Large intestine (tissue), 12 donors: ENCODE measurements at places on chromosomes 2 and 18.

- H3K36me3 ChIP-seq = no peaks in the 10 kb centered on the region
- peaks cover 5% of the 10 kb centered on the region for H3K4me1 ChIP-seq
- no peak overlapping the region for H3K27ac ChIP-seq
- no peak overlapping the region for H3K4me3 ChIP-seq
These were observed 115.8 kb downstream of the PIGN start for GRCh38 chr18:62071071-62071470.

- H3K36me3 ChIP-seq = no peaks in the 10 kb centered on the region
- no peaks in the 10 kb centered on the region for H3K4me1 ChIP-seq
- no peaks in the 10 kb centered on the region for H3K27me3 ChIP-seq
- H3K4me3 ChIP-seq = no peak overlapping the region
These were observed 1344.4 kb upstream of the CELF4 start for GRCh38 chr18:38909972-38910371.

GRCh38 chr2:166171216-166171615 is 43.4 kb upstream of the SCN1A start:
- H3K36me3 ChIP-seq = no peaks in the 10 kb centered on the region
- no peaks in the 10 kb centered on the region for H3K27me3 ChIP-seq
- no peaks in the 10 kb centered on the region for H3K4me1 ChIP-seq
- no peak overlapping the region for H3K4me3 ChIP-seq

- no peaks in the 10 kb centered on the region for H3K27me3 ChIP-seq
- no peaks in the 10 kb centered on the region for H3K36me3 ChIP-seq
- H3K27ac ChIP-seq = no peak overlapping the region
- peaks cover 6% of the 10 kb centered on the region for H3K4me1 ChIP-seq
These were observed 54.7 kb upstream of the HAAO start for GRCh38 chr2:42846932-42847595.

- no peaks in the 10 kb centered on the region for H3K36me3 ChIP-seq
- H3K27me3 ChIP-seq = peaks cover 29% of the 10 kb centered on the region
- no peak within 1 kb of the TSS for H3K27ac ChIP-seq
These were observed at the start of gene CDH7 for GRCh38 chr18:65750389-65751154. CDH7 (plus strand) TSS chr18:65751012; CDS start chr18:65762843, 11,831 bp downstream.

DNA sequence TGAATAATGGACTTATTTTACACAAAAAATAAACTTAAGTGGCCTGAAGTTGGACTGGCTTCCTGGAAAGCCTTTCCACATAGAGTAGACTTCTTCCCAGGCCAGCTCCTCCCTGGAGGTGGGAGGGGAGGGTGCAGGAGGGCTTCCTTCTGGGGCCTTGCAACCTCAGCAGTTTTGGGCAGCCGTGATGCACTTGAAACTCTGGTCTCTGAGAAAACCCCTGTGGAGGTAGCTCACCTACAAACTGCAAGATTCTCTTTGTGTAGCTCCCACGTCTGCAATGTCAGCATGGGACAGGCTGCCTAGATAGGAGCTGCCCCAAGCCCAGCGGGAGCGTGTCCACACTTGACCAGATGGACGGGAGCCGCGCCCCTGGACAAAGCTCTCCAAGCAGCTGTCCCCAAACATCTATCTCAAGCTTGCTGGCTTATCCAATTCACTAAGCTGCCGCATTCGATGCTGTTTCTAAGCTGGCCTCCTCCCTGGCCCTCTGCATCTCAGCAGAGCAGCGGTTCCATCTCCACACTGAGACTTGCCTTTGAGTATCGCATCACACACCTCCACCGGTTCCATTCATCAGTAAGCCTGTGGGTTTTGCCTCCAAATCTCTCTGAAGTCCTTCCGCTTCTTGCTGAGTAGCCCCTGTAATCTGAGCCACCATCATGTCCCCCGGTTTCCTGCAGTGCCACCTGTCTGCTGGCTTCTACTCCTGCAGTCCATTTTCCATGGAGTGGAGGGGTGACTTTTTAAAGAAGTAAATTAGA is 1.6 kb upstream of the LPIN1 start:
- H3K4me1 ChIP-seq = peaks cover 32% of the 10 kb centered on the region
- no peak overlapping the region for H3K4me3 ChIP-seq
- peak overlapping the region; percentile 70 for H3K27ac ChIP-seq
- no peaks in the 10 kb centered on the region for H3K27me3 ChIP-seq

DNA sequence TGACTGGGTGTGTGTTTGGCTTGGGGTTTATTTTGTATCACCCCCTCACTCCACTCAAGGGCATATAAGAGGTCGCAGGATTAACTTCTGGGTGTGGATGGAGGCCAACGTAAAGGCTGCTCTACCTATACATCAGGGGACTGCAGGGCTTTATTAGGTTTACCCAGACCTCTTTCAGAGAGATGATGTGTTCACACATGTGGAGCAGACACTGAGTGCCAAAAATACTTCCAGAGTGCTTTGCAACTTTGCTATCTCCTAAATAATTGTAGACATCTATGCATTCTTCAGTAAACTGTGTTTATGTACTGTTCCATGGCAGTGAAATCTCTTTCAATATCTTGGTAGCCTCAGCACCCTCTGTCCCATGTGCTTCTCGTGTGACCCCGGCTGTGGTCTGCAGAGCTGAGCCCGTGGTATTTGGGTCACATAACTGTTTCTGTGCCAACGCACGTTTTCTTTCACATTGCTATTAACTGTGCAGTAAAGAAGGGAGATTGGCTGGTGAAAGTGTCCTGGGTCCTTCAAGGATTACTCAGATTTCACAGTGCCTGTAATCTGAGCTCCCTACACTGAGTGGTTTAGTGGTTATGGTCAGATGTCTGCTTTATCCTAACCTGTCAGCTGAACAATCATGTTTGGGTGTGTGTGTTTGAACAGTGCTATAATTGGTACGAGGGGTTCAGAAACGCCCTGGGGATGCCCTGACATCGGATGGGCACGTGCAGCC is 208.1 kb downstream of the VAPA start:
- no peaks in the 10 kb centered on the region for H3K27me3 ChIP-seq
- peak; percentile 29 for DNase-seq
- H3K36me3 ChIP-seq = no peaks in the 10 kb centered on the region
- H3K4me3 ChIP-seq = no peak overlapping the region
- no peak overlapping the region for H3K27ac ChIP-seq
- H3K4me1 ChIP-seq = no peaks in the 10 kb centered on the region

DNA sequence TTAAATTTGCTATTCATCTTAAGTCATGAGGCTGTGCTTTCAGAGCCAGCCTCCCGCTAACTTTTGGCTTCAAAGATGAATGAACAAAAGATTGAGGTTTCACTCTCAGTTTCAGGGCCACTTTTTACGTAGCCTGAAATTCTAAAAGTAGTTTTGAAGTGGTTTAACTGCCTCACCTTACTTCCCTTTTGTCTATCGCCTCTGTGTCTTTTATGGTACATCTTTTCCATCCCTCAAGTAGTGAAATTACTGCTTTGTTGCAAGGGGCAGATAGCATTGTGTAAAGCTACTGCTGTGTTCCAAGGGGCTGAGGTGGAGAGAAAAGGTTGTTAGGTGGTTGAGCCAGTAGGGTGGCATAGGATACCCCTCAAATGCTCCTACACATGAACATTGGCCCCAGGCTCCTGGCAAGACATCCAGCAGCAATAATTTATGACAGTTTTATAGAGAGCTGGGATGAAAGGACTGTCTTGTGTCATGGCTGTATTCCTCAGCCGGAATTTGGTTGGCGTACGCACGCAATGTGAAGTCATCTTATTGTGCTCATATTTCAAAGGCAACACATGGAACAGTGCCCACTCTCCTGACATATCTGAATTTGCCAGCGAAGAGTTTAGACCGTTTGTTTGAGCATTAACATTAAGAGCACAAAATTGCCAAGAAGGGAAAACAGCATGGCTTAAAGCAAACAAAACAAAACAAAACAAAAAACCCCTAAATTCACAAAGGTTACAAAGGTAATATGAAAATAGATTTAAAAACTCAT is 32.2 kb downstream of the QPCT start:
- no peak overlapping the region for H3K4me3 ChIP-seq
- H3K36me3 ChIP-seq = no peaks in the 10 kb centered on the region
- no peaks in the 10 kb centered on the region for H3K27me3 ChIP-seq

DNA sequence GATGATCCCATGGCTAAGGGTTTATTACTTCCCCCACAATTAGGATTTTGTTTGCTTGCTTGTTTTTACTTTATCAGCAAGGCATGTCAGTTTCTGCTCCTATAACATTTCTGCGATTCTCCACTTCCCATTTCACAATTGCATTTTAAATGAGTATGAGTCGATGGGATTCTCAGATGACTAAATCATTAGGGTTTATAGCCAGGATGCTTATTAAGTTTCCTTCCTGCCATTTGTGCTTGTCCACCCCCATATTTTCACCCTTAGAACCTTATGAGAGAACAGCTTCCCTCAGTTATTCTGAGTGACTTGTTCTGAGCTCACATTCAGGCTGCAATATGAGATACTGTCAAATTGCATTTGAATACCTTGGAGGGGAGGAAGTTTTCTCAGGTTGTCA is 37.9 kb upstream of the C1GALT1C1L start:
- no peak for DNase-seq
- no peaks in the 10 kb centered on the region for H3K36me3 ChIP-seq
- no peak overlapping the region for H3K27ac ChIP-seq
- H3K4me1 ChIP-seq = no peaks in the 10 kb centered on the region

DNA sequence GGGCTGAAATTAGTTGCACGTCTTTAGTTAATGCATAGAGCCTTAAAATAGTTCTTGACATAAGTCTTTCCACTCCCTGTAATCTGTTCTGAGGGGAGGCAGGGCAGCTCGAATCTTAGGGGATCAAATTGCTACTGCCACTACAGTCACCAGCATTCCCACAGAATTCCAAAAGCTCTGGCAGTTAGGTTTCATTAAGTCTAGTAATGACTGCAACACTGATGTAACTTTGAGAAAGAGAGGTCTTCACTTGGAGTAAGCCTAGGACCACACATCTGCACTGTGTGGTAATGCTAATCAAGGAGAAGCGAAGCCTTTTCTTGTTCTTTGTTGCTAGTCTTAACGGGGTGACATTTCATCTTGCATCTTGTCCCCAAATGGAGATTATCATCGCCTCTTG is 19.3 kb upstream of the NCK2 start:
- no peaks in the 10 kb centered on the region for H3K27me3 ChIP-seq
- peaks cover under 1% of the 10 kb centered on the region for H3K4me1 ChIP-seq
- H3K27ac ChIP-seq = no peak overlapping the region
- no peak for DNase-seq
- no peaks in the 10 kb centered on the region for H3K36me3 ChIP-seq

DNA sequence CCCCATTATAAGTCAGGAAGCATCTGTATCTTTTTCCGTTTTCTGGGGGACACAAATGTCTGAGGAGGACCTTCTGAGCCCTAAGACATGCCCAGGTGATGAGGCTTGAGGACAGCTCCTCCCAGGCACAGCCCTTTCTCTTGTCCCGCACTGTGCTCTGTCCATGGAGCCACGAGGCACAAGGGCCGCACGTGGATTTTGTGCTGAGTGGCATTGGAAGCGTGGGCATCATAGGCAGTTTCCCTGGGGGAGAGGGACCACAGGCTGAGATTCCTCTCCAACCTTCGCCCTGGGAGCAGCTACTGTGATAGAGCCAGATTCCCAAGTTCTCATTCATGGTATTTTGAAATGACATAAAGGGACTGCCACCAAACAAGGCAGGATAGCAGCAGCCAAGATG is 139.9 kb downstream of the SH3RF3 start:
- peaks cover 7% of the 10 kb centered on the region for H3K4me1 ChIP-seq
- H3K36me3 ChIP-seq = no peaks in the 10 kb centered on the region
- DNase-seq = no peak
- no peak overlapping the region for H3K4me3 ChIP-seq

GRCh38 chr2:160075171-160075570 is 12.8 kb upstream of the PLA2R1 start:
- no peaks in the 10 kb centered on the region for H3K27me3 ChIP-seq
- H3K4me3 ChIP-seq = no peak overlapping the region
- no peak for DNase-seq

DNA sequence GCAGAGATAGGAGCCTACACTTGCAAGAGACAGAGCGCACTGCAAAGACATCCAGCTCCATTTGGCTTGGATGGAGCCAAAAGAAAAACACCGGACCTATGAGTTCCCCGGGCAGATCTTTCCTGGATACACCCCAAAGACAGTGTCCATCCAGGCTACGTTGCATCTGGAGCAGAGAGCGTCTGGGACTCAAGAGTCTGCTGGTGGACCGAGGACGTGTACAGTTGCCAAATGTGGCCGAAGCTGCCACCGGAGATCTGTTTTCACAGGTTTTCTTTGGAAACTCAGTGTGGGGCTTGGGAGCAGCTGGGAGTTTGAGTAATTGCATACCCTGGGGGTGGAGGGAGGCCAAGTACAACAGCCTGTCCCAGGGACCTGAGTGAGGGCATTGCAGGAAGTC is 192.3 kb upstream of the OSR1 start:
- no peak overlapping the region for H3K4me3 ChIP-seq
- H3K27ac ChIP-seq = no peak overlapping the region
- H3K27me3 ChIP-seq = no peaks in the 10 kb centered on the region
- DNase-seq = no peak
- H3K36me3 ChIP-seq = no peaks in the 10 kb centered on the region
- no peaks in the 10 kb centered on the region for H3K4me1 ChIP-seq

DNA sequence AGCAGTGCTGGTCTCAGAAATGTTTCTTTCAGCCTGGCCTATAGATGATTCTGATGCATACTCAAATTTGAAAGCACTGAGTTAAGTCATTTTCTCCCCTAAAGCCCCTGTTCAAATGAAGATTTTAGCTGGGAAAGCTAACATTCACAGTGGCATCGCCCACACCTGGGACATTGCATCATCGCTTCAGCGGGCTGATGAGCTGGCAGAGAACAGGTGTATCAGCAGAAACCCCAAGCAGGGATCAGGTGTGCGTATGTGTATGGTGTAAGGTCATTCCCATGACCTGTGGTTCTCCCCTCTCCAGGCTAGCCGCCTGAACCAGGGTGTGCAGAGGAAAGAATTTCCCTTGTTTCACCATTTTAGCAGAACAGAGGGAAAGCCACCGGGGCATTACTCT is 56.3 kb downstream of the EPAS1 start:
- H3K4me3 ChIP-seq = no peak overlapping the region
- peaks cover 17% of the 10 kb centered on the region for H3K36me3 ChIP-seq
- DNase-seq = no peak

DNA sequence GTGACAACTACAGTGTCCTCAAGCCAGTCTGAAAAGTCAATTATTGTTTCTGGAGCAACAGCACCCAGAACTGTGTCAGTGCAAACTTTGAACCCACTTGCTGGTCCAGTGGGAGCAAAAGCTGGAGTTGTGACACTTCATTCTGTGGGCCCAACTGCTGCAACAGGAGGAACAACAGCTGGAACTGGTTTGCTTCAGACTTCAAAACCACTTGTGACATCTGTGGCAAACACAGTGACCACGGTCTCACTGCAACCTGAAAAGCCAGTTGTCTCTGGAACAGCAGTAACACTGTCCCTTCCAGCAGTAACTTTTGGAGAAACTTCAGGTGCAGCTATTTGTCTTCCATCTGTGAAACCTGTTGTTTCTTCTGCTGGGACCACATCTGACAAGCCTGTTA is 59.8 kb downstream of the TAF4B start:
- H3K36me3 ChIP-seq = peaks cover 4% of the 10 kb centered on the region
- DNase-seq = peak; percentile 12
- H3K4me3 ChIP-seq = no peak overlapping the region
- H3K27me3 ChIP-seq = no peaks in the 10 kb centered on the region
- no peak overlapping the region for H3K27ac ChIP-seq

GRCh38 chr2:40286721-40287120 is 165.2 kb downstream of the SLC8A1 start:
- no peaks in the 10 kb centered on the region for H3K27me3 ChIP-seq
- DNase-seq = no peak
- no peaks in the 10 kb centered on the region for H3K4me1 ChIP-seq
- H3K36me3 ChIP-seq = no peaks in the 10 kb centered on the region
- no peak overlapping the region for H3K27ac ChIP-seq
- H3K4me3 ChIP-seq = no peak overlapping the region

- H3K36me3 ChIP-seq = peaks cover 18% of the 10 kb centered on the region
- no peak for DNase-seq
These were observed 70.9 kb downstream of the PTRHD1 start for GRCh38 chr2:24722141-24722790.

GRCh38 chr2:130985206-130985780 is 108.0 kb downstream of the FAM168B start:
- H3K36me3 ChIP-seq = no peaks in the 10 kb centered on the region
- H3K4me3 ChIP-seq = no peak overlapping the region
- H3K4me1 ChIP-seq = no peaks in the 10 kb centered on the region
